Calu3 (cell line): ENCODE measurements at places on chromosomes 13 and 19. TPM values are rescaled to one million over a fixed set of nuclear protein-coding genes. Genes with fewer than 3 reads are reported as not detected.

DNA sequence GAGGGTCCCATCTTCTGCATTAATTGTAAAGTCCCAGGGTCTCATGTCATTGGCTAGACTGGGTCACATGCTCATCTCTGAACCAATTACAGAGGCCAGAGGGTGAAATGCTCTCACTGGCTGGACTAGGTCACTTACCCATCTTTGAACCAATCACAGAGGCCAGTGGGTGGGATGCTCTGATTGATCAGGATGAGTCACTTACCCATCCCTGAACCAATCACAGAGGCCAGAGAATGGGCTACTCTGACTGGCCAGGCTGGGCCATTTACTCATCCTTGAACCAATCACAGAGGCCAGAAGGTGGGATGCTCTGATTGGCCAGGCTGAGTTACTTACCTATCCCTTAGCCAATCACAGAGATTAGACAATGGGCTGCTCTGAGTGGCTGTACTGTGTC lies 5.3 kb downstream of the MISP start:
- no peak for DNase-seq

- no peak for DNase-seq
Measured at GRCh38 chr13:33879118-33879517, 61.2 kb downstream of the RFC3 start.

DNA sequence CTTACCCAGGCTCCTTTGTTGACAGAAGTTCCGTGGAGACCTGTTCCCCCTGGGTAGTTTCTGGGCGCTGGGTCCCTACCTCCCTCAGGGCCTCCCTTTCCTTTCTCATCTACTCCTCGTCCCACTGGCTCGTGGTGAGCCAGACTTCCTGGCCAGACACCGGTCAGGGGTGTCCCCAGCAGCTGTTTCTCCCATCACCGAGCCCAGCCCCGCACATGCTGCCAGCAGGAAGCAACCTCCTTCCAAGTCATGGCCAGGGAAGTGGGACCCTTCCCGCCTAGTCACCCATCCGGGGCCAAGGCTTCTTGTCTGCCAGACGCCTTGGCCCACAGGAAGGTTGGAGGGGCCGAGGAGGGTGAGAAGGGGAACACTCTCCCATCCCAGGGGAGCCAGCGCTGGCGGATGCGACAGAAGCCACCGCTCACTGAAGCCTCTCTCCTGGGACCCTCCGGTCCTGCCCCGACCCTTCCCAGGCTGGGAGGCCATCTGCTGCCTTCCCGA lies 5.7 kb downstream of the PAK4 start:
- DNase-seq: no peak

DNA sequence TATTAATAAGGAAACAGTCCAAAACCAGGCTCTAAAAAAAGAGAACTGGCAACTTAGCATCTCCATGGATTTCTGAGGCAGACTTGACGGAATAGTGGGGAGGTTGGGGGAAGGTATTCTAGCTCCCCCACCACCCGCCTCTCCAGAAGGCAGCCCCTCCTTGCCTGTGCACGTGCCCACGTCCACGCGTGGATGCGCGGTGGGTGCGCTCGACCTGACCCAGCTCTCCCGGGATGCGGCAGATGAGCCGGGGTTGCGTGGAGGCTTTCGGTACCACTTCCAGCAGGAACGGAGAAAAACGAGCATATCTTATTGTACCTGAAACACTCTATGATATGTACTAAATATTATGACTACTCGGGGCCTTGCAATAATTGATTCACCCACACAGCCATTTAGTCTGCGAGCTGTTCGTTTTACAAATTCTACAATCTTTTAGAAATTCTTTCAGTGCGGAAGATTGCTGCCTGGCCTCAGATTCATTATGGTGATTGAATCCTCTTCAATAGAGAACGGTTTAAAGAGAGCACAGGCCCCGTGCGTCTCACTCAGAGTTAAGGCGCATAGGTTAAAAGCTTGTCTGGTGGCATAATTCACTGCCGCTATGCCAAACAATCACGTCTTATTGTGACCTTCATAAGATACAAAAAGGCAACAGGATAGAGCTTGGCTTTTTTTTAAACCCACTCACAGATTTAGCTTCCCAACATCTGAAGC lies 117.9 kb downstream of the URI1 start:
- DNase-seq: no peak

- no peak for DNase-seq
Measured at GRCh38 chr19:1000591-1001537, 645 bp downstream of the GRIN3B start.

DNA sequence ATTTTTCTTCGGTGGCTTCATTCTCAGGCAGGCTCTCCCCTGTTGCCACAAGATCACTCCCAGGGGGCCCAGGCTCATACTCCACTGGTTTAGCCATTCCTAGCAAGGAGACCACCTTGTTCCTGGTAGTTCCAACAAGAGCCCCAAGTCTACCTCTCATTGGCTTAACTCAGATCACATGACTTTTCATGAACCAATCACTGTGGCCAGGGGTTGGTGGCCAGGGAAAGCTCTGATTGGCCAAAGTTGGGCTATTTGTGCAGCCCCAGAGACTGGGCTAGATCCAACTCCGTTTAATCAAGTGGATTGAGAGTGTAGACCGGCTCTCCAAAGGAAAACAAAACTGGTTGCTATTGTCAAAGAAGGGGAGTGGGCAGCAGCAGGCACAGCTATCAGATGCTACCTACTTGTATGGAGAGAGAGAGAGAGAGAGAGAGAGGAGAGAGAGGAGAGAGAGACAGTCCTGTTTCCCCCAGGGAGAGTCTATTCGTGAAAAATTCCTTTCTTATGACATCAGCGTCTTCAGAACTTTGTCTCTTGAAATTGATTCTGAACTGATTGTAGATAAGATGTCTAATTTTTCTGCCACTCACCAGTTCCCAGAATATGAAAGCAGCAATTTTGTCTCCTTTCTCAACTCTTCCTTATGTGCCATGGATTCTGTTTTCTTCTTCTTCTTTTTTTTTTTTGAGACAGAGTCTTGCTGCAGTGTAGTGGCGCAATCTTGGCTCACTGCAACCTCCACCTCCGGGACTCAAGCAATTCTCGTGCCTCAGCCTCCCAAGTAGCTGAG lies 5.9 kb downstream of the CEACAM19 start:
- DNase-seq: no peak

GRCh38 chr13:48156466-48156865 lies 61.6 kb upstream of the MED4 start:
- DNase-seq: peak; percentile 35

DNA sequence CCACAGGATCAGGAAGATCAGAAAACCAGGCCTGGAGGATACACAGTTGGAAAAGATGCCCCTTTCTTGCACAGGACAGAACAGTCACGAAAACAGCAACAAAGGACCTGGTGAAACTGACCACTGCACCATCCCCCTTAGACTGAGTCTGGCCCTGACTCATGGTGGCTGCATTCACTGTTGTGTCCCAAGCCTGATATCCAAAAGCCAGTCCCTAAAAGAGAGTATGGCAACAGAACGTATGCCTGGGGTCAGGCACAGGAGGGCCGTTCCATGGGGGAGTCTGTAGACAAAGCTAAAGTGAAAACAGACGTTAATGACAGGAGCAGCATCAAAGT lies 301.1 kb upstream of the NBEA start:
- no peak for DNase-seq

DNA sequence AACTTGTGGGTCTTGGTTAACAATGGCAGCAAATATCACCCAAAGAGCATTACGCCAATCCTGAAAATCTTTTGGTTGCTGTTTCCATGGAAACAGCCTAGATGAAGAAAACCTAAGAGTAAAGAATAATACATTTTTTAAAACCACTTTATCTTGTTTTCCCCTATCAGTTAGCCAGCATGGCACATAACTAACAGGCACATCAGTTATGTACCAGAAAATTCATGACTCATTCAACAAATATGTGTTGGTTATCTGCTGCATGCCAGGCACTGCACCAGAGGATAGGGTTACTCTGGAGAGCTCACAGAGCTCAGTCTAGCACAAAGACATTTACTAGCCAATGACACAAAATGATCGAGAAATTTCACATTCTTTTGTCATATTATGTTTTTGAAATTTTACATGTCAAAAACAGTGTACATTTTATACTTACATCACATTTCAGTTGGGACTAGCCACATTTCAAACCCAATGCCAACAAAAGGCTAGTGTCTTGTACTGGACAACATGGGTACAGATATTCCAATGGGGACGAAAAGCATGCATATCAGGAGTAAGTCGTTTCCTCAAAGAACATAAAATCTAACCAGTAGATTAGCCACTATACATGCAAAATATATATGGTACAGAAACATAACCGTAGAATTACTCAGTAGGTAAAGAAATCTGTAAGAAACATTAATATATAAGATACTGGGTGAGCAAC lies 20.3 kb downstream of the LNX2 start:
- peak; percentile 33 for DNase-seq

GRCh38 chr19:49591731-49592485 lies 926 bp downstream of the PRR12 start:
- peak; percentile 52 for DNase-seq

- no peak for DNase-seq
Measured at GRCh38 chr13:38954844-38955243, 35.8 kb downstream of the STOML3 start.

- DNase-seq: no peak
Measured at GRCh38 chr13:99988529-99989275, 7.1 kb downstream of the ZIC2 start.

DNA sequence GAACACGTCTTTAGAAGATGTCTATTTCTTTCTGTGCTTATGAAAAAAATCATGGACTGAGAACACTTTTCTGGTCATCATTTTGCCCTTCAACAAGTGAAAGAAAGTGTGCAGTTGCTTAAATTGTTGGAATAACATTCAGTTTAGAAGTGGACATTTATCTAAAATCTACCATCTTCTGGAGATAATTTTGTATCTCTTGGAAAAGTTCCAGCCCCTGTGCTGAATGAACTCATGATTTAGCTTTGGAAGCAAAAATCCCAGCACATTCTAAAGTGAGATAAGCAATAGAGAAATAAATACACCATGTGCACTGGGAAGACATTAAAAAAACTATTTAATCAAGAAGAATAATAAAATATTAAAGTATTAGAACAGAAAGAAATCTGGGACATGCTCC lies 1420.8 kb upstream of the SLC10A2 start:
- DNase-seq: no peak

DNA sequence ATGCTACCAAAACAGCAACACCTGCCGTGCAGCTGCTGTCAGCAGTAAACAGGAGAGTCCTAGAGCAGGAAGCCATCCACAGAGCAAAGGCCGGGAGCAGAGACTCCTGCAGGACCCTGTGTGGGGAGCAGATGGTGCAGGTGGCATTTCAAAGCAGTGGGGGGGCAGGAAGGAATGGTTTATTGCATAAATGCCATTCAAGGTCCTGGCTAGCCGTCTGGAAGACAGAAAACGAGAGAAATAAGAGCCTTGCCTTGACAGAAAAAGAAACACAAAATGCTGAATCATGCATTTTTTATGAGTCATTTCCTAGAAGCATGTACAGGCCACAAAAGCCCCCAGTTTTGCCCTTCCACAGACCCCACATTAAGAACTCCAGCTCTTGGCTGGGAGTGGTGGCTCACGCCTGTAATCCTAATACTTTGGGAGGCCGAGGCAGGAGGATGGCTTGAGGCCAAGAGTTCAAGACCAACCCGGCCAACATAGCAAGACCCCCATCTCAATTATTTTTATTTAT lies 5.4 kb downstream of the RSPH6A start:
- no peak for DNase-seq

The UBAC2 gene
- total RNA-seq: 41.0 and 43.8 TPM in 2 replicates

The CILP2 gene
- 1.3 and 1.7 TPM in 2 replicates for total RNA-seq

The NLRP7 gene
- not detected in 2 replicates for total RNA-seq

The BEST2 gene
- total RNA-seq: not detected in 2 replicates

The LYPD5 gene
- total RNA-seq: 5.0 and 6.4 TPM in 2 replicates

The MAP4K1 gene
- 1.2 TPM in 1 of 2 replicates, not detected in the other for total RNA-seq
